CD14-positive monocyte (primary cell): ENCODE measurements at places on chromosomes 5 and 9. TPM values are rescaled to one million over a fixed set of nuclear protein-coding genes. Genes with fewer than 3 reads are reported as not detected.

- H3K36me3 ChIP-seq = no peaks in the 10 kb centered on the region
- DNase-seq = no peak
- H3K4me3 ChIP-seq = no peak overlapping the region
- H3K4me1 ChIP-seq = peaks cover 13% of the 10 kb centered on the region
- H3K27me3 ChIP-seq = no peaks in the 10 kb centered on the region
Observed at GRCh38 chr9:111839987-111840386, 45.2 kb upstream of the SHOC1 start.

DNA sequence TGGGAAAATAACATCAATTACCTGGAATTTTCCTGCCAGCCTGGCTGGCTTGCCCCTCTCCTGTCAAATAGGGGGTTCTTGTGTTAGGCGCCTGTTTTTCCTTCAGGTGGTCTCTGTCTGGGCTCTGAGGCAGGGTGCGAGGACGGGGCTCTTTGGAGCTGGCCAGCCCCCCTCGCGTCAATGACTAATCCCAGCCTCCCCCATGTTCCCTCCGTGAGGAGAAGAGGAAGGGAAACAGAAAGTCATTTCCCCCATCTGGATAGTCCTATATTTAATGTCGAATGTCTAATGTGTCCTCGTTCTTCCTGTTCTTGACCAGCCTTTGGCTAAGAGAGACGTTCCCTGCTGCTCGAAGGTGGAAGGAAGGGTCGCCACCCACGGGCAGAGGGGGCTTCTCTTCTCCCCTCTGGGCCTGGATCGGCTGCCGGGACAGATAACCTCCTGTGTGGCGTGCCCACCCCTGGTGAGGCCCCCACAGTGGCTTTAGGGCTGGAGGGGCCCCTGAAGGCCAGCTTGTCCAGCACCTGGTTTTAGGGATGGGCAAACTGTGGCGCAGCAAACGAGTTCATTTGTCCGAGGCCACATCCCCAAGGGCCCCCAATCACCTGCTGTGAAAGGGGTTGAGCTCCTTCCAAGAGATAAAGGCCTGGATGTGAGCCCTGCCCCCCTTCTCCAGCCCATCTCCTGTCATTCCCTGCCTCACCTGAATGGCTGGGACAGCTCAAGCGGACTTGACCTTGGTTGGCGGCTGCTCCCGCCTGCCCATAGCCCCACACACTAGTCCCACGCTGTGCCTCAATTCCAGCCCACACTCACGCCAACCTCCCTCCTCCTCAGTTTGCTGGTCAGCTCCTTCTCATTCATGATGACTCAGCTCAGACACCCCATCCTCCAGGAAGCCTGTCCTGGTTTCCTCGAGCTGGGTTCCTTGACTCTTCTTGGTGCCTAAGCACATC, 35.9 kb upstream of the UNC5A start:
- no peak overlapping the region for H3K27ac ChIP-seq
- no peak for DNase-seq
- no peaks in the 10 kb centered on the region for H3K27me3 ChIP-seq
- H3K4me1 ChIP-seq = peaks cover 4% of the 10 kb centered on the region
- no peak overlapping the region for H3K4me3 ChIP-seq

GRCh38 chr5:67299231-67299735, 102.7 kb upstream of the CD180 start:
- no peaks in the 10 kb centered on the region for H3K36me3 ChIP-seq
- peaks cover 37% of the 10 kb centered on the region for H3K4me1 ChIP-seq
- H3K27me3 ChIP-seq = no peaks in the 10 kb centered on the region
- DNase-seq = peak; percentile 82

DNA sequence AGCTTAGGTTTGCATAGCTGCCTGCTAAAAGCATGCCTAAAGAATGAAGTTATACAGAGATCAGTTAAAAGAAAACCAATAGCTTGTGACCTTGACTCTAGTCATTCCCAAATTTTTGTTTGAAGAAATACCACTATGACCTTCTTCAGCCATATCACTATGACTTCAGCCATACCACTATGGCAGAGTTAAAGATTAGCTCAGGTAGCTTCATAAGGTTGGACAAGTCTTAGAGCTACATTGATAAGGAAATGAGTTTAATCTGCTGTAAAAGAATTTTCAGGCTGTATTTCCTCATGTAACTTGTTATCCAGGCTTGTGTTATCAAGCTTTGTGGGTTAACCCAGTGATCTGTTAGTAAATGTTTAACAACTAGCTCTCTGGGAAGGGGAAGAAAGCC, 30.7 kb downstream of the C6 start:
- no peak for DNase-seq
- H3K27ac ChIP-seq = no peak overlapping the region
- H3K27me3 ChIP-seq = no peaks in the 10 kb centered on the region
- no peak overlapping the region for H3K4me3 ChIP-seq
- no peaks in the 10 kb centered on the region for H3K36me3 ChIP-seq

- no peaks in the 10 kb centered on the region for H3K27me3 ChIP-seq
- no peak overlapping the region for H3K4me3 ChIP-seq
- H3K36me3 ChIP-seq = peaks cover 4% of the 10 kb centered on the region
- no peak overlapping the region for H3K27ac ChIP-seq
- peaks cover 15% of the 10 kb centered on the region for H3K4me1 ChIP-seq
- DNase-seq = no peak
Observed at GRCh38 chr9:77771171-77771570, 123.0 kb upstream of the GNA14 start.

DNA sequence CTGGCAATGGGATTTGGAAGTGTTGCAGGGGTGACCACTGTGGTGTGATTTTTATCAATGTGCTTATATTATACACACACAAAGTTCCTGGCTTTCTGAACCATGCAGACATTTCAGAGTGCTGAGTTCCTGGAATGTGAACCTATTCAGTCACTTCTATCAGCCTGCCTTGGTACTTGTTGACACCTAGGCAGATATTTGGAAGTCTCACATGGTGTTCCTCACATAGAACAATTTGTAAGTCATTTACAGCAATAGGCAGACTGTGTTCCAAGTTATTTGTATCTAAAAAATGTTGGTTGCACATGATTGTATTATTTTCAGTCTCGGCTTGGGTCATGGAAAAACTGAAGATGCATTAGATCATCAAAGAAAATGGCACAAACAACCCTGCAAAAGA, 182.2 kb downstream of the SREK1 start:
- H3K4me1 ChIP-seq = no peaks in the 10 kb centered on the region
- DNase-seq = no peak
- H3K27me3 ChIP-seq = no peaks in the 10 kb centered on the region
- H3K4me3 ChIP-seq = no peak overlapping the region
- H3K36me3 ChIP-seq = no peaks in the 10 kb centered on the region

DNA sequence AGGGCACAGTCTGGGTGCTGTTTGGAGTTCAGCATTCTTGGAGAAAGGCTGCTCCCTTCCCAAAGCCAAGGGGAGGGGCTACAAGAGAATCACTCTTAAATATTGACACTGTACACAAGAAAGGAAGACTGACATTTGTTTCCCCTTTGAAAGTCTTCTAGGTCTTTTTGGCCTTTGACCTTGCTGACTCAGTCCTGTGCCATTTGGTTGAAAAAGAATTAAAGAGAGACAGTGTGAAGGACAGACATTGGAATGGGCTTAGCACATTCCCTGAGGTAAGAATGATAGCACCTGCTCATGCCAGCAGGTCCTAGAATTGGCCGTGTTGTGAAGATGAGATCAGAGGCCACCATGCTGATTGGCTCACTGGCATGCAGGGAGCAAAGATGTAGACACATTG, 271.4 kb upstream of the ZNF608 start:
- H3K27me3 ChIP-seq = no peaks in the 10 kb centered on the region
- no peaks in the 10 kb centered on the region for H3K4me1 ChIP-seq
- no peak overlapping the region for H3K4me3 ChIP-seq

DNA sequence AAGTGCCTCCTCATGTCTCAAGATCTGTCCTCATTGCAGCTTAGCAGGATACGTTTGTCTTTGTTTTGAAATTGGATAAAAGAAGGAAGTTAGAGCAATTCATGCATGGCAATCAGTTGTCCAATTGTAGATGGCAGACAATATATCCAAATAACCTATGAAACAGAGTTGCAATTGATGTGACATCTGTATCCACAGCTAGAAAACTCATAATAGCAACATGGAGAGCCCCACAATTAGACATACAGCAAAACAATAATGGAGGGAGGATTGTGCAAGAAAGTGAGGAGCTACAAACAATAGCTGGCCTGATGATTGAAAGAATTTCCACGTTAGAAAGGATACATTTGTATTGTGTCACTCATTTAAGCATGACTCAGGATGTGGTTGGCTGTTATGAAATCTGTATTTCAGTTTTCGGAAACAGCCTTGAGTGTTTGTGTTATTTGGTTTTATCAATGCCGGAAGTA, 132.0 kb downstream of the FAM174A start:
- peaks cover 27% of the 10 kb centered on the region for H3K4me1 ChIP-seq
- peak; percentile 91 for DNase-seq
- H3K27me3 ChIP-seq = no peaks in the 10 kb centered on the region
- H3K4me3 ChIP-seq = no peak overlapping the region
- peak overlapping the region; percentile 89 for H3K27ac ChIP-seq
- no peaks in the 10 kb centered on the region for H3K36me3 ChIP-seq

- H3K27ac ChIP-seq = peak overlapping the region; percentile 16
- H3K4me3 ChIP-seq = no peak overlapping the region
- peaks cover 14% of the 10 kb centered on the region for H3K4me1 ChIP-seq
- DNase-seq = no peak
- H3K36me3 ChIP-seq = peaks cover 6% of the 10 kb centered on the region
Observed at GRCh38 chr5:172870715-172871461, 36.8 kb downstream of the ERGIC1 start.

GRCh38 chr5:91269198-91269597, 113.9 kb downstream of the ARRDC3 start:
- H3K36me3 ChIP-seq = no peaks in the 10 kb centered on the region
- H3K4me3 ChIP-seq = no peak overlapping the region
- H3K4me1 ChIP-seq = peaks cover 17% of the 10 kb centered on the region
- DNase-seq = no peak

DNA sequence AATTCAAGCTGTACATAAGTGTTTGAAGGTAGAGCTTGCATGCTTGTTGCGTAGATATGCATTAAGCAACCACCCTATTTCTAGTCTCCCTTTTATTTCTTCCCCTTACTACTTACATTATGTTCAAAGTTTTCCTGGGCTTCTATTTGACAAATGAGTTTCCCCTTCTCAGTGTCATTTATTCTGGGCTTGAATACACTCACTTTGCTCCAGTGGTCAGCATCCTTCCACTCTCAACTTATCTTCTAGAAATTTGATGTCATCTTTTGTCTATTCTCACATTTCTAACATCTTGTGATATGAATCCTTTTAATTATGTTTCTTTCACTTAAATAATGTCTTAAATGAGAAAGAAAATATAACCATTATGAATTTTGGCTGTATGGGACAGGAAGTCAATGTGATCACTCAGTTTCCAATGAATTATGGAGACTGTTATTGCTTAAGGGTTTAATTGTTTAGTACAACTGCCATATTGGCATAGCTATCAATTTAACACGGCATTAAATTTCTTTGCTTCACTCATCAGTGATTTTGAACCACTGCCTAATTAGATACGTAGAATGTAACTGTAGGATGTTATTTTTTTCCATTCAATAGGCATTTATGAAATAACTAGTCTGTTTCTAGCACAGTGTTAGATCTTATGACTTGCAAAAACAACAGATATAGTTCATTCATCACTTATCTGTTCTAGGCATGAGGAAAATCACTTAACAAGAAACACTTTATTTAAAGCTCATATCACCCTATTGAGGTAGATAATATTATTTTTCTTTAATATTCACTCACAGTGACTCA, 105.5 kb upstream of the CDH12 start:
- H3K4me1 ChIP-seq = no peaks in the 10 kb centered on the region
- no peak overlapping the region for H3K27ac ChIP-seq
- H3K36me3 ChIP-seq = no peaks in the 10 kb centered on the region
- no peak for DNase-seq

DNA sequence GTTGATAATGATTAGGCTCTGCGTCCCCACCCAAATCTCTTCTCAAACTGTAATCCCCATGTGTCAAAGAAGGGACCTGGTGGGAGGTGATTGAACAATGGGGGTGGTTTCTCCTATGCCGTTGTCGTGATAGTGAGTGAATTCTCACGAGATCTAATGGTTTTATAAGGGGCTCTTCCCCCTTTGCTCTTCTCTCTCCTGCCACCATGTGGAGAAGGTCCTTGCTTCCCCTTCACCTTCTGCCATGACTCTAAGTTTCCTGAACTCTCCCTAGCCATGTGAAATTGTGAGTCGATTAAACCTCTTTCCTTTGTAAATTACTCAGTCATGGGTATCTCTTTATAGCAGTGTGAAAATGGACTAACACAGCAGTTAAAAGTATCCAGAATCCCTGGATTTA, 715.2 kb upstream of the DMAC1 start:
- no peaks in the 10 kb centered on the region for H3K36me3 ChIP-seq
- H3K27me3 ChIP-seq = no peaks in the 10 kb centered on the region
- no peaks in the 10 kb centered on the region for H3K4me1 ChIP-seq
- H3K27ac ChIP-seq = no peak overlapping the region
- DNase-seq = no peak
- H3K4me3 ChIP-seq = no peak overlapping the region

DNA sequence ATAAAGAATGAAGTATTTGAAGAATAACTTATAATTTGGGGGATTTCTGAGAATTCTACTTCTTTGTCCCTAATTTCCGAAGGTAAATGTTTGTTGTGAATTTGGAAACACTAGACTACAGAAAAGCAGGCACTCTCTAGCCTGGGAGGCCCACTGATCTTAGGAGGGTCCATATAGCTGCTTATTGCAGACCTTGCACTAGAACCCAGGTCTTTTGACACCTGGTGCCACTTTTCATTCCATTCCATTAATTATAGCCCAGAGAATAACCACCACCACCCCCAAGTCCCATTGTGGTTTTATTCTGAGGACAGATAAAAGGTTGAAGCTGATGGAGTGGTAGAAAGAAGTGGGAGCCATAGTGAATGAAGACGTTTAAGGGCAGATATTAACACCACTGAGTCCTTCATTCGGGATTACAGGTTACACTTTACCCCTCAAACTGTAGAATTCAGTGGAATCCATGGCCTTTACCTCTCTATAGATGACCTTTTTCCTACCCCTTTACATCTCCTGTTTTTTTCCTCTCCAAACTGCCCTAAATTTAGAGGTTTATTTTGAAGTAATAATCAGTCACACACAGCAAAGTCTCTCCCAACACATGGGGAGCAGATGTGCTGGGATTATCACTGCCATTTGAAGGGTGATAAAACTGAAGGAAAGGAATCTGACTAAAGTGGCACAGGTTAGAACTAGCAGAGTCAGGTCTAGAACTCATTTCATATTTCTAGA, 12.0 kb upstream of the PSMD5 start:
- no peaks in the 10 kb centered on the region for H3K27me3 ChIP-seq
- no peak overlapping the region for H3K4me3 ChIP-seq
- H3K36me3 ChIP-seq = peaks cover 89% of the 10 kb centered on the region
- no peak overlapping the region for H3K27ac ChIP-seq
- DNase-seq = no peak

Gene SCGB3A1
- 0.49 TPM for polyA plus RNA-seq

Gene ANKRD33B
- not detected for polyA plus RNA-seq

Gene GRIA1
- polyA plus RNA-seq = not detected
